ENCODE measurements at places on chromosomes 11 and 22. TPM values are rescaled to one million over a fixed set of nuclear protein-coding genes. Genes with fewer than 3 reads are reported as not detected.
A peak's percentile ranks its signal among the peaks of the same experiment; 100 is the strongest.

GRCh38 chr11:95676308-95676707 lies 113.3 kb downstream of the FAM76B start:
- DNase-seq: no peak

DNA sequence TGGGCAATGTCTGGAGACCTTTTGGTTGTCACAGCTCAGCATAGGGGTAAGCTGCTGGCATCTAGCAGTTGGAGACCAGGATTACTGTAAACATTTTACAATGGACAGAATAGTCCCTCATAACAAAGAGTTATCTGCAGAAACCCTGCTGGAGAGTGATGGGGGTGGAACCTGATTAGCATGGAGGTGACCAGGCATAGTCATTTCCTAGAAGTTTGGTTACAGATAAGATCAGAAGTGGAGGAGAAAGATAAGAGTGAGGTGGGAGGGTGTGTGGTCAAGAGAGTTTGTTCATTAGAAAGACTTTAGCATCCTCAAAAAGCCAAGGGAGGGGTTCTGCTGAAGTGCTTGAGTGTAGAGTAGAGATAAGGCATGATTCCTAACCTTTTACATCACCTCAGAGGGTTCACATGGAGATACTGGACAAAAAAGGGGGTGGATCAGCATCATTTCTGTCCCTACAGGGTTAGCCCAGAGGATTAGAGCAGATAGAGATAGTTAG lies 38.8 kb downstream of the PRDM11 start:
- DNase-seq: no peak

DNA sequence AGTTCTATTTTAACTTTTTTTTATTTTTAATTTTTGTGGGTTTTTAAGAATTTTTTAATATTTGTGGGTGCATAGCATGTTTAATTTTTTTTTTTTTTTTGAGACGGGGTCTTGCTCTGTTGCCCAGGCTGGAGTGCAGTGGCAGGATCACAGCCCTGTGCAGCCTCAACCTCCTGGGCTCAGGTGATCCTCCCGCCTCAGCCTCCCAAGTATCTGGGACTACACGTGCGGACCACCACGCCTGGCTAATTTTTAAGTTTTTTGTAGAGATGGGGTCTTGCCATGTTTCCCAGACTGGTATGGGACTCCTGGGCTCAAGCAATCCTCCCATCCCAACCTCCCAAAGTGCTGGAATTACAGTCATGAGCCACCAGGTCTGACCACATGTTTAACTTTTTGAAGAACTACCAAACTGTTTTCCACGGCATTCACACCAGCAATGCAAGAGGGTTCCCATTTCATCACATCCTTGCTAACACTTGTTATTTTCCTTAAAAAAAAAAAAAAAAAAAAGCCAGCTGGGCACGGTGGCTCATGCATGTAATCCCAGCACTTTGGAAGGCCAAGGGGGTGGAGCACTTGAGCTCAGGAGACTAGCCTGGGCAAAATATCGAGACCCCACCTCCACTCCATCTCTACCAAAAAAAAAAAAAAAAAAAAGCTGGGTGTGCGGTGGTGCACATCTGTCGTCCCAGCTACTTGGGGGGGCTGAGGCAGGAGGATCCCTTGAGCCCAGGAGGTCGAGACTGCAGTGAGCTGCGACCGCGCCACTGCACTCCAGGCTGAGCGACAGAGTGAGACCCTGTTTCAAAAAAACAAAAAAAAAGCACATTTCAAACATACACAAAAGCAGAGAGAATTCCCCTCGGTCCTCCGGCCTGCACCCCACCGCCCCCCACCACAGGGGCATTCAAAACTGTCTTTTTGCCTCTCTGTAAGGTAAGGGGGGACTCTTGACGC lies 16.7 kb upstream of the TXNRD2 start:
- no peak for DNase-seq

DNA sequence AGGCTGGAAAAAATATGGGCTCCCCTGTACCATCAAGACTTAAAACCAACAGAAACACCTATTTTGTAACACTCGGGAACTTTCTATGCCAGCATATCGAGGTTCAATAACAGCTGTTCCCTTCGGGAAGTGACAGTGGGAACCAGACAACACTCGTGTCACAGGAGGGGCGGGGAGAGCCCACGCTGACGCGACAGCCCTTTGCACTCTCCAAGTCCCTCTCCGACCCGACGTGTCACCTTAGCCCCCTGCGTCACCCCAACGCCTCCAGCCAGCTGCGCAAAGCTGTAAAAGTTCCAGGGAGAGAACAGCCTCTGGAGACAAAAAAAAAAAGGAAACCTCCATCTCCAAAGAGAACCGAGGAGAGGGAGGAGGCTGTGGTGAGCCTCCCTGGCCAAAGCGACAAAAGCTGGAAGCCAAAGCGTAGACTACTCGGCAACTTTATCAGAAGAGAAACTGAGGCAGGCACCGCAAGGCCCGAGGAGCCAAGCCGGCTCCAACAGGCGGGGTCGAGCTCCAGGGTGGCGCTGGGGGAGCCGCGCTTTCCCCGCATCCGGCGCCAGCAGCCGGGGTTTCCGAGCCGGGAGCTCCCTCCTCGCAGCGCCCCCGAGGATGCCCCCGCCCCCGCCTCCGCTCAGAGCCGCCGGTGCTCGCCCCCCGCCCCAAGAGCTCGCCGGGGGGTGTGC lies 751 bp downstream of the ARFGAP3 start:
- peak; percentile 51 for DNase-seq

DNA sequence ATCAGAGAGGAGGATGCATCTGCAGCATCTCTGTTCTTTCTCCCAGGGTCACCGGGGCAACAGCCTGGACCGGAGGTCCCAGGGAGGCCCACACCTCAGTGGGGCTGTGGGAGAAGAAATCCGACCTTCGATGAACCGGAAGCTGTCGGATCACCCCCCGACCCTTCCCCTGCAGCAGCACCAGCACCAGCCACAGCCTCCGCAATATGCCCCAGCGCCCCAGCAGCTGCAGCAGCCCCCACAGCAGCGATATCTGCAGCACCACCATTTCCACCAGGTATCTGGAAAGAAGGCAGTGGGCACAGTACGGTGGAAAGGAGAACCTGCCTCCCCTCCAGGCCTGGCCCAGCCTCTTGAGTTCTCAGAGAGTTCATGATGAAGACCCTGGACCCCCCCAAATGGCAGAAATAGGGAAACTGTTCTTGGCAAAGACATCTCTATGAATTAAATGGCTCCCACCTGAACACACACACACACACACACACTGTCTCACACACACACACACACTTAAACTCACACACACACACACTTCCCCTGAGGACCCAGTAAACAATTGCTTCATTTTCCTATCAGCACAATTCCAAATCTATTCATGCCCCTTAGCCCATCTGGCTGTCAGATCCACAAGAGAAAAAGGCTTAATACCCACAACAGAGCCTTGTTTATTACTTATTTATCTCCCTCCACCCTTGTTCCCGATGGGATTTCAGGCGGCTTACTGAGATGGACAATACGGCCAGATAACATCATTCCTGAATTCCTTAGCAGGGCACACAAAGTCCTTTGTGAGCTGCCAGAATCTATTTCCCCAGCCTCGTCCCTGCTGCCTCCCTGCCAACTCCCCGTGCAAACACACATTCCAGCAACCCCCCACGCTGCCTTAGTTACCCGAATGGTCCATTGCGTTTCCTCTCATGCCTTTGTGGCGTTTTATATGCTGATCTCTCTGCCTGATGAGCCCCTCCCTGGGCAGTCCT lies 8.1 kb downstream of the TMA7B start:
- DNase-seq: no peak

DNA sequence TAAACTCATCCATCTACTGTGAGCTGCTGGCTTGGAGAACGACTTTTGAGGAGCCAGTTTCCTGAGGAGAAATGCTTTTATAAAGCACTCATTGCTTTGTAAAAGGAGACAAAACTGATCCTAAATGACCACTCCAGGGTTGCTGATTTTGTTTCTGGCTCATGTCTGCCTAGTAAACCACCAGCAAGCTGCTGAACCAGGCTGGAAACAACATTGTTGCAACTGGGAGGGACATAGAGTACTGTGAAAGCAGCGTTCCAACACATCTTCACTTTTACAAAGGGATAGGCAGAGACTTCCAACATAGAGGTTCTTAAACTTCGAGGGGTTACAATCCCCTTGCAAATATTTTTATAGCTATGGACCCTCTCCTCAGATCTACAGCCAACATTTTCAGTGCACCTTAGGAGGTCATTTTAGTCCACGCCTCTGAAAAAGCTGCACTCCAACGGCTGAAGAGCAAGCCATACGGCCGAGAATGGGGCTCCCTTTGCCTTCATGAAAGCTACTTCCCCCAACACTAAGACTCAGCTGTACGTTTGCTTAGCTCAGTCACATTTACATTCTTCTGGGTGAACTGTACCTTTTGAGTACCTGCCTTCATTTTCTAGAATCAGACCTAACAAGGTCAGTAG lies 54.7 kb downstream of the PANX1 start:
- DNase-seq: no peak

CRYBB2 gene
- not detected for total RNA-seq

XKR3 gene
- total RNA-seq: not detected

SPI1 gene
- total RNA-seq: 1.2 TPM

- no peak for DNase-seq
Observed at GRCh38 chr11:118312328-118312727, 7.8 kb downstream of the CD3E start.

LYVE1 gene
- total RNA-seq: 6.9 TPM

GRCh38 chr22:37842015-37842793 lies 1.9 kb downstream of the ANKRD54 start:
- DNase-seq: no peak

- no peak for DNase-seq
Observed at GRCh38 chr11:60777572-60777971, 7.6 kb upstream of the MS4A10 start.

DNA sequence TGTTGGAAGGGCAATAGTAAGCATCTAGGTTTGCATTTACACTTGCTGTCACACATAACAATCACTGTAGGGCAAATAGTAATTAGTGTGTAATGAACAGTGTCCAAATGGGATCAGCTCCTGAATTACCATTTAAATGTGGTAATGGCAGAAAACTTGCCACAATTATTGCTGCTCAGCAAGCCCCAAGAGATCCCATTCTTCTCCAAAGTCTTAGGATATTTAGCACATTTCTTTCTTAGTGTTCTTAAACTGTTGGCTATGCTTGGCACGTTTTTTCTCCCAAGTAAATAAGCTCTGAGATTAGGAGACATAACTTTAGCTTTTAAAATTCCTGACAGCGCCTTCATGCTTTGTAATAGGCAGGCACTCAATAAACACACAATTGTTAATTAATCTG lies 1037.0 kb downstream of the DLG2 start:
- DNase-seq: no peak

DNA sequence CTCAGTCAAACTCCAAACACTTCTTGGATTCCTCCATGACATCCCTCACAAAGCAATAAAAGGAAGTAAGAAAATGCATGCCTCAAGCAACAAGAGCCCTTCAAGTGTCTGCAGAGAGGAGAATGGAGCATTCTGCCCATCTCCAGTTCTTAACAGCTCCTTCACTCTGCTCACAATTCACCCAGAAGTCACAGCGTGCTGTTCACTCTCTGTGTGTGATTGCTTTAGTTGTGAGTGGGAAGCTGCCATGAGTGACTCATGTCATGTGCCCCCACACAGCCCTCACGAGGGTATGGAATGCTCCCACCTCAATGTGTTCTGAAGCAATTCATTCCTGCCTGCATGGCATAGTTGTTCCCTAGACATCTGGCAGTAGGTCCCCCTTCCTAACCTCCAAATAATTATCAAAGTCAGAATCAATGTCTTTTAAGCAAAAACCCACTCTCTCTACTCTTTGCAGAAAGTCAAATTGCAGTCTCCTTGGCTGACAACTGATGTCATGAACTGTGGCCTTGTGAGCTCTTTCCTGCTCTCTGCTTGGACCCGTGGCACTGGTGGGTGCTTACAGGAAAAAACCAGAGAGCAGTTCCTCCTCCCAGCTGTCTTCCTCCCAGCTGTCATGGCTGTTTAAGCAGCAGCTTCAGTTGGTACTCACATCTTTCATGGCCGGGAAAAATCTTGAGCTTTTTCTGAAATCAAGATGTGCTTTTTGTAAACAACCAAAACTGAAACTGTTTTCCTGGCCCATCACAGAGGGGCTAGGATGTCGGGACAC lies 112.1 kb upstream of the SPON1 start:
- peak; percentile 14 for DNase-seq

GRCh38 chr11:1152316-1153104 lies 5.2 kb upstream of the MUC5AC start:
- DNase-seq: no peak

DNA sequence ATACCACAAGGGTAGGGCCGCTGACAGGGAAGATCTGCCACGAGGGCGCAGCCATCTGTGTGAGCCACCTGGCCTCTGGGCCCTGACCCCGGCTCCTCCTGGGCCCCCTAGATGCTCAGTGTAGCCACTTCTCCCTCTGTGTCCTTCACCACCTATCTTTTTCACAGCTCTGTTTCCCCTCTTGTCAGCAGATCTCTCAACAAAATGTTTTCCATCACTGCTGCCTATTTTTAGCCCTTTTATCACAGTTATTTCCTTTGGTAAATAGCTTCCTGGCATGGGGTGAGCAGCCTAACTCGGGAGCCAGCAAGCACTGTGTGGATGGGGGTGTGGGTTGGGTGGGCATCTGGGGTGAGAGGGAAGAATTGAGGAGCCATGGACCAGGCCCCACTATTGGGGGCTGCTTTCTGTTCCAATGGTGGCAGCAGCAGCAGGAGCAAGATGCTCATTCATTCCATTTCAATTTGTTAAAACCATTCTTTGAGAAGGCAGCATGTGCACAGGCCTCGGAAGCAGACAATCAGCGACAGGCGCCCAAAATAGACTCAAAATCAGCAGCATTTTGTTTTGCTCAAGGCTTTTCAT lies 135.2 kb upstream of the NAV2 start:
- DNase-seq: no peak

- no peak for DNase-seq
Observed at GRCh38 chr11:86140334-86140990, 71.6 kb upstream of the PICALM start.

DNA sequence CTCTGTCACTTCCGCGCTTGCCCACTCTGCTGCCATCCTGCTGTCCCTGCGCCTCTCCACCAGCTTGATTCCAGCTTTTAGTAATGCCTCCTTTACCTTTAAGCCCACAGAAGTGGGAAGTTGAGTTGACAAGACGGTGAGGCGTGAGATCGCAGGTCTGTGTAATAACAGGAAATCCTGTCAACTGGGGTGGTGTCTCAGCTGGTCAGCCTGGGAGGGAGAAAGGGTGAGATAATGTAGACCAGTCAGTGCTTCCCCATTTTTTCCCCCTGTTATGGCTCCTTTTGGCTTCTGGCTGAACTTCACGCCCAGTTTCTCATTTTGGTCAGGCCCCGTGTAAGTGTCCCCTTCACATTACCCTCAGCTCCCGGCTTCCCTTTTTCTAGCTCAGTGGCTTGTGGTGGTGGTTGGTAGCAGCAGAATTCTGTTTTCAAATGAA lies 98.9 kb downstream of the TRAF6 start:
- no peak for DNase-seq

SPATA19 gene
- total RNA-seq: not detected
